ENCODE measurements at places on chromosomes 1 and 21.

DNA sequence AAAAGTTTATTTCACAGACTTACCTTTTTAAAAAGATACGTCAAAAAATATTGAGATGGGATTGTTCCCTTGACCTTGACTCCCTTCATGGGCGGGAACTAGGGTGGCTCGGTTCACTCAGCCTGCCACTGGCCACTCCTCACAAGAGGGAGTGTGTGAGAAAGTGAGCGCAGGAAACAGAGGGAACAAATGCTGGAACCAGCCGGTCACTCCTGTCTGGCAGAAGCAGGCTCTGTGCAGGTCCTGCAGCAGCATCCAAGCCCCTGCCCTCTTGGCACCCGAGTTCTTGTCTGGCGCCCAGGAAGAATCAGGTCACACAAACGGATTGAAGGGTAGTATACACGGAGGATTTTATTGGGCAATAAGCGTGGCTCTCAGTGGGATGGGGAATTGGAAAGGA, 58.9 kb downstream of the ZNF648 start:
- DNase-seq = no peak

DNA sequence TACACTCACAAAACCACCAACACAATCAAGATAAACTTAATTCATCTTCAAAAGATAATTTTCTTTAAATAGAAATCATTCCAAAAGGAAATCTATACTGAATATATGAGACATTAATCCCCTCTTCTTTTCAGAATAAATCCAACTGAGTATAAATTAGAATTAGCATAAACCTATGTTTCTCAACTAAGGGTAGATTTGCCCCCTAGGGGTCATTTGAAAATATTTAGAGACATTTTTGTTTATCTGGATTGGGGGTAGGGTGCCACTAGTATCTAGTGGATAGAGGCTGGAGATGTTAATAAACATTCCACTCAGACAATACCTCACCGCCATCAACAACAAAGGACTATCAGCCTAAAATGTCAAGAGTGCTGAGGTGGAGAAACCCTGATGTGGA, 6.5 kb upstream of the TNFSF4 start:
- no peak for DNase-seq

DNA sequence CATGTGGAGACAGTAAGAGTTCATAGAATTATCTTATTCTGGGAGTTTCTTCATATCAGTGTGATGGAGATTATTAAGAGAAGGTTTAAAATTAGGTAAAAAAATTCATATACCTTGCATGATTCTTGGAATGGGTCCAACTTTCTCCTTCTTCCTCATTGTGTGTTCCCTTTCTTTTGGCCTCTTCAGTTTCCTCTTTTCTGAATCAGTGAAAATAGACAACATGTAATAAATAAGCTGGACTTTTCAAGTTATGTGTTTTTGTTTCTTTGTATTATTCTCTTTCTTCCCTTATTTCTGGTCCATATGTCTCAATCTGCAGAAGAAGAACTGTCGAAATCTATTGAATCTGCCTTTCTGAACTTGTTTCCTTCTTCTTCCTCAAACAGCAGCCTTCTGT, 30.5 kb downstream of the C4BPA start:
- DNase-seq = no peak

- DNase-seq = no peak
These were observed 15.4 kb upstream of the LCE5A start for GRCh38 chr1:152495066-152495675.

DNA sequence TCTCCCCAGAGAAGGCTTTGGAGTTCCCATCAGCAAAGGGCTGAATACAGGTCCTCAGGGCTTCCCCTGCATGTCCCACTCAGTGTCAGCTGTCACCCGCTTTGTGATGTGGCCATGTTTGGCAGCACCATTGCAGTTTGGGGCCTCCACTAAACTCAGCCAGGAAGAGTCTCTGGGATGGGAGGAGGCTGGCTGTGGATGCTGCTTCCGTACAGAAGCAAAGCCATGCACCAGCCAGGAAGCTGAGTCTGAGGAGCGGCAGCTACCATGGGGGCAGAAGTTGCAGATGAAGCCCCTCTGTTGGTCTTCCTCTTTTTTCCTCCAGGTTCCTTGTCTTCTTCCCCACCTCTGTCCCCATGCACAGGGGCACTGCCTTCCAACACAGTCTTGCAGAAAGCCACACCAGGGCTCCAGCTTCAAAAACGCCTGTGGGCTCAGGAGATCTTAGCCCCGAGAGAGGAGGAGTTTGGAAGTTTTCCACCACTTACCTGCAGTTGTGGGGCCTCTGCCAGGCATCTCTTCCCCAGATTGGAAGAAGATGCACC, 416.8 kb downstream of the NPHP4 start:
- DNase-seq = no peak

GRCh38 chr21:45317398-45318145, 29.9 kb upstream of the POFUT2 start:
- no peak for DNase-seq
